NCI-H774 (cell line): ENCODE measurements at places on chromosomes 1 and 21.

GRCh38 chr1:27153549-27153886, 1.4 kb downstream of the SLC9A1 start:
- DNase-seq, result no peak

DNA sequence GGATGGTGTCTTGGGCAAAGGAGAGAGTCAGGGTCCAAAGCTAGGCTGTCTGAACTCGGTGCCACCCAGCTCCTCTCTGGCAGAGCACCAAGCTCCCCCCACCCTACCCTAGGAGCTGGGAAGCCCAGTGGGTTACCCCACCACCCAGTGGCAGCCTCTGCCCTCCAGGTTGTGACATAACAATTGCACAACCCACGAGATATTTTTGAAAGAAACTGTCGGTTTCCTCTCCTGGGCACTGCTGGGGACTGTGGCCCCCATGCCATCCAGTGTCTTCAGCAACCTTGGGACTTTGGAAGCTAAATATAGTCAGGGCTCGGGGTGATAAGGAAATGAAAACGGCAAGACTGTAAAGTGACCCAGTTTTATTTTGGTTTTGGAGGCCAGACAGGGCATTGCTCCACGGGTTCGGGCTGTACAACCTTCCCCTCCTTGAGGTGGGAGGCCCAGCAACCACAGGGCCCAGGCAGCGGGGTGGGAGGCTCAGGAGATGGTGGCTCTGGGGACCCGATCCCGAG, 1.4 kb downstream of the CITED4 start:
- no peak for DNase-seq

GRCh38 chr1:234584926-234585325, 25.1 kb downstream of the IRF2BP2 start:
- no peak for DNase-seq

GRCh38 chr1:47755101-47755990, 241.8 kb downstream of the TRABD2B start:
- no peak for DNase-seq

DNA sequence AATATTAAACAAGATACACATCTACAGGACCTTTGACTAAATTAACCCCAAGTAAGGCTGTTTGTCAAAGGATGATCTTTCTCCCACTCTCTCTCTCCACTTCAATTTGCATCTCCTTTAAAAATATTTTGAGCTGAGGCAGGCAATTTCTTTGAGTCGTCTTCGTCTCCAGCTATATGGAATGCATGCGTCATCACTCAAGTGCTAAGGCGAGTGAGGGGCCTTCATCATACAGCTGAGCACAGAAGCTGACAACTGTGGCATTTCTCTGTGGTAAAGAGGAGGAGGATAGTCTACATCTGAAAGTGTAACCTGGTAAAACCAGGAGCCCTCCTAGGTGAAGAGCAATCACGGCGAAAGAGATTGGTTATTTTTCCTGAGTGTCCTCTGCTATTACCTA, 7.6 kb downstream of the EPHX4 start:
- no peak for DNase-seq

DNA sequence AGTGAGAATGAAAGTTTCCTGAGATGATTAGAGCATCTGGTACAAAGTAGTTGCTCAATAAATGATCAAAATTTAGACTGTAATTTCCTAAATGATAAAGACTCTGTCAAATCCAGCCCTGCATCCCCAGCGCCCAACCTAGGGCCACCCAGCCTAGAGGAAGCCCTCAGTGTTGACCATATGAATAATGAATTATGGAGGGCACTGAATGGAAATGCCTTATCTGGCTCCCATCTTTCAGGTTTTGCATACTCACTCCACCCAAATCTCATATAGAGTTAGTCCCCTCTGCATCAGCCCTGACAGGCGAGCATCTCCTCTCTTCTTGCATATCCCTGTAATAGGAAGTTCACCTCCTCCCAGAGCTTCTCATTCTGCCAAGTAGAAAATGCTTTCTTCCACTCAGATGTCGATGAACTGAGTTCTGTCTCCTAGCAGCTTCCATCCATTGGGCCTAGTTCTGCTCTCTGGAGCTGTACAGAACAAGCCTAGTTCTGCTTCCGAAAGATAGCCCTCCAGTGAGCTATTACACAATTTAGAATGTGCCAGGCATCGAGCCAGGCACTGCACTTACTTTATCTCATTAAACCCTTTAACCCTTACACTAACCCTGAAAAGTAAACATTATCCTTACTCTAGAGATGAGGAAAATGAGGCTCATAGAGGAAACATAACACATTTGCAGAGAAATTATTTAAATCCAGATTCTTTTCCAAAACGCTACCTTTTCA, 20.9 kb downstream of the COA7 start:
- no peak for DNase-seq

- DNase-seq, result no peak
Measured at GRCh38 chr1:171645553-171646248, 6.8 kb downstream of the MYOC start.

- DNase-seq, result no peak
Measured at GRCh38 chr1:11067716-11068599, 8.1 kb upstream of the SRM start.

- no peak for DNase-seq
Measured at GRCh38 chr1:233443040-233443760, 115.7 kb downstream of the MAP3K21 start.

GRCh38 chr1:199067483-199067882, 428.6 kb downstream of the PTPRC start:
- DNase-seq, result no peak

GRCh38 chr1:36136535-36136934, 11.5 kb upstream of the COL8A2 start:
- DNase-seq, result no peak

GRCh38 chr1:28510273-28510969, 4.6 kb downstream of the RCC1 start:
- DNase-seq, result no peak

GRCh38 chr1:204323887-204324286, 35.8 kb downstream of the PLEKHA6 start:
- no peak for DNase-seq

GRCh38 chr1:57440096-57440495, 16.2 kb upstream of the DAB1 start:
- DNase-seq, result no peak

DNA sequence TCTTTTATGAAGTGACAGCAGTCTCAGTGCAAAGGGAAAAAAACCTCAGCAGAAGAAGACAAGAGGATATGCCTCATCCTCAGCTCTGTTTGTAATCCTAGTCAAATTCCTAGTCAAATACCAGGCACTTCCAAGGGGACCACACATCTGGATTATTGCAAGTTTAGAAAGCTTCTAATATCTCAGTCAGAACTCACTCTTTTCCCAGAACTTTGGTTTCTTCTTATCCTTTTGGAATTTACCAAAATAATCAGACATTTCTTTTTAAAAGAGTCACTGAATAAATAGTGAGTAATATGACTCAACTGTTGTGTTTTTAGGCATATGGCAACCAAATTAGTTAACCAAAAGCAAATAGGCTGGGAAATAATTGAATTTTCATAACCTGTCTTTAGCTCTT, 47.8 kb downstream of the PRRX1 start:
- no peak for DNase-seq

DNA sequence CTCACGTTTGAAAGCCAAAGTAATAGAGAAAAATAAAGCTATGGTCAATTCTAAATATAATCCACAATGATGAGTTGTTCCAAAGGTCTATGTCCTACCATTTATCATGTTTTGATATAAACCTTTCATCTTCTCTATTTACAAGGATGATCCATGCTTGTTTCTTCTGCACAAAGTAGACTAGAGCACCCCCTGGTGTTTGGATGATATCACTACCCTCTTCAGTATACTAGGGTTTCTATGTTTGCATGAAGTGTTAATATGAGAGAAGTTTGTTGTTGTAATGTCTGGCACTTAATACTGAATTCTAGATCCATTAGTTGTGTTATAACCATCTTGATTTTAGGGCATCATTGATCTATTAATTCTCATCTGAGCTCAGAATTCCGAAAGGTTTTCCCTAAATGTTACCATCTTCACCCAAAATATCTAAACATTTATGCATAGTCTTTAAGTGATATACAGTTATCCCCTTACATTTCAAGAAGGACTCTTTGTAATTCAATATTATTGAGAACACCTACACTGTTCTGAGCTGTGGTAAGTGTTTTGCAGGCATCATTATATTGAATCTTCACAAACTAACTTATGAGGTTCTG, 21.1 kb downstream of the CLDN8 start:
- peak; percentile 3 for DNase-seq

- DNase-seq, result no peak
Measured at GRCh38 chr1:163161841-163162240, 40.9 kb downstream of the RGS5 start.

- no peak for DNase-seq
Measured at GRCh38 chr1:242639104-242639503, 114.6 kb upstream of the PLD5 start.

DNA sequence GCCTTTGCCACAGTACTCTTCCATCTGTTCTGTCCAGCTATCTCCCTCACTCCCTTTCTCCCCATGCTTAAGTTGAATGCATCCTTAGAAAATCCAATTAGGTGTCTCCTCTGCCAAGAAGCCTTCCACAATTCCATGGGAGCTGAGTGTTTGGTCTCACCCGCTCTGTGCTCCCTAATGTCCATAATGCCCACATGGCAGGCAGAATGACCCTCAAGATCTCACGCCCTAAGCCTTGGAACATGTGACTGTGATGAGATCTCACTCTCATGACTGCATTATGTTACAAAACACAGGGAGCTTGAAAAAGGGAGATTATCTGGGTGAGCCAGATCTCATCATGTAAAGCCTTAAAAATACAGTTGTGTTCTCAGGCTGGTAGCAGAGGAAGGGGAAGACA, 229.4 kb downstream of the OMA1 start:
- DNase-seq, result no peak

DNA sequence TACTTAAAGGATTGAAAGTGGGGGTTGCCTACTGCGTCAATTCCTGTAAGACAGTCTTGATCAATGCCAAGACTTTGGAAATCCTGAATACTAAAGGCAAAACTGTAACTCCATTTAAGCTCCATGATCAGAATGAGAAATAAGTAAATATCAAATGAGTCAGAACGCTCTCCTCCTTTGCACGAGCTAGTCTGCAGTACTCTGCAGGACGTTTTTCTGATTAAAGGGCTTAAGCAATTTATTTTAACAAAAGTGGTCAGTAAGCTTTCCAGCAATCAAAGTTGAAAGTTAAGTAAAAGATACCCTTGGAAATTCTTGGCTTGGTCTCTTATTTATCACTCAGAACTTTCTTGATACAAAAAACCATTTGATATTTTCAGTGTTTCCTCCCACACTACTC, 35.7 kb upstream of the ARHGAP29 start:
- no peak for DNase-seq

DNA sequence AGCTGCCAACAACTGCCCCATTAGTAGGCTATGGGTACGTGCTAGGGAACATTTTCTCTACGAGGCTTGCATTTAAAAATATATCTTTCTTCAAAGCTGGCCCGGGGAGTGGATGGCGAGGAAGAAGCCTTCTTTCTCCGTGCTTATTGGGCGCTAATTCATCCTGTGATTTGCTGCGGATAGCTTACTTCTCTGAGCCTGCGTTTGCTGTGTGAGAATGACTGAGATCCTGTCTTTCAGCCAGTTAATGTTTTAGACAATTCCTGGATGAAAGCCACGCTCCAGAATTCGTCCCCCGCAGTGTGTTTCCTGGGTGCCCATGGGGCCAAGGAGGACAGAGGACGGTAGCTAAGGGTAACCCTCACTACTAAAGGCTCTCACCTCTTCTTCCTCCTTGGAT, 57.8 kb upstream of the TARBP1 start:
- DNase-seq, result no peak

GRCh38 chr1:237759377-237759776, 131.3 kb downstream of the ZP4 start:
- no peak for DNase-seq
